ENCODE measurements at places on chromosomes 7 and 10.

GRCh38 chr7:27165089-27165995 lies at the start of gene HOXA9:
Gene HOXA9 (minus strand): TSS chr7:27165537. CDS start chr7:27165457, 80 bp downstream.
- DNase-seq, result no peak

- no peak for DNase-seq
Observed at GRCh38 chr7:91294639-91295220, 30.5 kb downstream of the FZD1 start.

- no peak for DNase-seq
Observed at GRCh38 chr7:96182424-96183158, 139.3 kb downstream of the SLC25A13 start.

DNA sequence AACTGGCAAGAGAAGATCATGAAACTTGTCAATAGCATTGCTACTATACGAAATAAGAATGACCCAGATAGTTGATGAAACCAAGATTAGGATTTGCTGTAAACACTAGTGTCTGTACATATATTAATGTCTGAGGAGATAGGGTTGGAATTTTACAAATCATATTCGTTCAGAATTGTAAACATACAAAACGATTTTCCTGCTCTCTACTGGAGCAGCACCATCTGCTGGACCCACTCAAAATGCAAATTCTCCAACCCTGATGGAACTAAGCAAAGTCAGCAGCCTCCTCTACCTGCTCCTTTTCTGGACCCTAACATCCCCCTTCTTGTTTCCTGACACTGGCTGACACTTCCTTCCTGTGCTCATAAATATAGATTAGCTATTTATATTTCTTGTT lies 29.4 kb upstream of the SGMS1 start:
- DNase-seq, result peak; percentile 19

DNA sequence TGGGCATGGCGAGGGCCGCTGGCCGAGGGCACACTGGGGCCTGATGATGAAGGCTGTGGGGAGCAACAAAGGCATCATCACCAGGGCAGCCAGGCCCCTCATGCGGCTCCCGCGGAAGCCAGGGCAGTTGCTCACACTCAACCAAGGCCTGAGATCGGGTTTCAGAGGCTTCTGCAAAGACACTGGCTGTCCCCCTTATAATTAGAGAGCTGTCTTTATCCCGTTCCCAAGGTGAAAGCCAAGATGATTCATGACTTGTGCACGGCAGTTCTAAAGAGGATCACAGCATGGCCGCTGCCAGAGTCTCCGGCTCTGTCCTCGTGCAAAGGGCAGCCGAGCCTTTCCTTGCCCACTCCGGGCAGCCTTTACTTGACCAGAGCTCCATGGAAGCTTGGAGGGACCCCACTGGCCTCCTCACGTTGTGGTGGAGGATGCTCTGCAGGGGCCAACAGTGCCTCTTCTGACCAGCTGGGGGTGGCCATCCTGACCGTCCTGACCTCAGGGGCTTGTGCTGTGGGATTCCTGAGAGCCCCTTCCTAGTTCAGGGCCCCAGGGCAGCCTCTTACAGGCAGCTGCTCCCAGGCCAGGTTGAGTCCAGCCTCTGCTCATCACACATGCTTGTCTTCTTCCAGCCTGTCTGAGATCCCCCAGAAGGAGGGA lies 82.3 kb downstream of the PRKAG2 start:
- DNase-seq, result no peak

GRCh38 chr10:28215930-28216329 lies 86.9 kb downstream of the MPP7 start:
- DNase-seq, result no peak

GRCh38 chr7:118949031-118949430 lies 724.5 kb downstream of the ANKRD7 start:
- no peak for DNase-seq

DNA sequence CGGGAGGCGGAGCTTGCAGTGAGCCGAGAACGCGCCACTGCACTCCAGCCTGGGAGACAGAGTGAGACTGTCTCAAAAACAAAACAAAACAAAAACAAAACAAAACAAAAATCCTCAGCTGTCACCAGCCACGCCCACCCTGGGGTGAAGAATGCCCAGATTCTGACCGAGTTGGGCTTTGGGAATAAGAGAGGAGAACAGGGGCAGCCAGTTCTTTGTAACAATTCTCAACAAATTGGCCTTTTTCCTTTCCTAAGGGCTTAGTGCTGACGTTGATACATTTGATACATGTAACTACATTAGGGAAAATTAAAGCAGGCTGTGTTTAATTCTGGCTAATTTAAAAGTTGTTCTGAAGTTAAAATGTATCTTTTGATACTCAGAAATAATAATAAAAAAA lies 121.0 kb downstream of the EPC1 start:
- DNase-seq, result no peak

DNA sequence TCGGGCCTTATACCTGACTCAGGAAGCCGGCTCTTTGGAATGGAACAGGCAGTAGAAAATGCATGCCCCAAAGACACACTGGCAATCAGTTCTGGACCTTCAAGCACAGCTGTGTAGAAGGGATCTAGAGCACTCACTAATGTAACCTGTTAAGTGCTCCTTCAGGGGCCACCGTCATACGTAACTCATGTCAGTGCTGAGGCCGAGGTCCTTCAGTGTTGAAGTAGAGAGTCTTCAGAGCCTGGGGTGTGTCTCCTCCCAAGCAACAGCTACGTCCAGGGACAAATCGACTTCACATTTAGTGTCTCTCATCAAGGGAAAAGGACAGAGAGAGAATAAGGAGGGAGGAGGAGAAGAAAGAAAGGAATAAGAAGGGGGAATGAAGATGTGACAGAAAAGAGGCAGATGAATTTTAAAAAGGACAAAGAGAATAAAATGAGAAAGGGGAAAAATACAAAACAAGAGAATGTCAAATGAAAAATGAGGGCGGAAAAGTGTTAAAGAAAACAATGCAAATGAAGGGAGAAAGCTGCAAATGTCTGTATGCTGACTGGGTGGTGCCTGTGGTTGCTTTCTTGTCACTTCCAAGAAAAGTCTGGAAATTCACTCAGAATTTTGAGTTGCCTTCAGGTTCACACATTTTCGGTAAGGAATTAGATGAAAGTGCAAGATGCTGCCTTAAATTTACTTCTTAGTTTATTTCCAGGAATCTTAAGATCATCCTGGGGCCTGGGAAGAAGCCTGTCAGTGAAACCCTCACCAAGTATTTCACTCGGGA lies 989.4 kb downstream of the GRID1 start:
- no peak for DNase-seq

GRCh38 chr7:48971173-48971572 lies 46.8 kb downstream of the CDC14C start:
- DNase-seq, result no peak

GRCh38 chr10:68086910-68087684 lies 12.0 kb upstream of the HERC4 start:
- DNase-seq, result no peak

DNA sequence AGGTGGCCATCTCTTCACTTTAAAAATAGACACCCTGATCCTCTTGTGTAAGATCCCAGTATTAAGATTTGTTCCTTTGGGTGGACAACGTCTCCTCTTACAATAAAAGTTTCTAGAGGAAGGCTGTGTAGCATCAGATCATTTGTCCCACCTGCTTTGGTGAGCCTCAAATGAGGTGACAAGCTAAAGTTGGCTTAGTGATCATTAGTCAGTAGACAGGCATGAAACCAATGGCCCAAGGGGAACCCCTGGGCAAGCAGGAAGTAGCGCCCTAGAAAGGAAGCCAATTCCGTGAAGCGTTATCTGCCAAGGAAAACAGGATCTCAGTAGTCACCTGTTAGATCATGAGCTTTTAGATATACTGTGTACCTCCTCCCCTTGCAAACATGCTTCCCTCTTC lies 66.8 kb downstream of the PCGF5 start:
- no peak for DNase-seq

- no peak for DNase-seq
Observed at GRCh38 chr7:5424749-5425506, 1.3 kb upstream of the TNRC18 start.

DNA sequence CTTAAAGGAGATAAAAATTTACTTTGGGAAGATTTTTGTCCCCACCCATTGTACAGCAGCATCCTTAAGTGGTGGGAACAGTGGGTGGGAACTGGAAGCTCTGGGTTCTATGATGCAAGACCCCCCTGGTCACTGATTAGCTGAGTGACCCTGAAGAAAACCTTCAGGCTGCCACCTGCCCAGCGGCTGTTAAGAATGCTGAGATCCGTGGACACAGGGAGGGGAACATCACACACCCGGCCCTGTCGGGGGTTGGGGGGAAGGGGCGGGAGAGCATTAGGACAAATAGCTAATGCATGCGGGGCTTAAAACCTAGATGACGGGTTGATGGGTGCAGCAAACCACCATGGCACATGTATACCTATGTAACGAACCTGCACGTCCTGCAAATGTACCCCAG lies 14.5 kb downstream of the CARD11 start:
- DNase-seq, result no peak

GRCh38 chr7:107742678-107743566 lies 1.0 kb upstream of the CBLL1 start:
- DNase-seq, result no peak

DNA sequence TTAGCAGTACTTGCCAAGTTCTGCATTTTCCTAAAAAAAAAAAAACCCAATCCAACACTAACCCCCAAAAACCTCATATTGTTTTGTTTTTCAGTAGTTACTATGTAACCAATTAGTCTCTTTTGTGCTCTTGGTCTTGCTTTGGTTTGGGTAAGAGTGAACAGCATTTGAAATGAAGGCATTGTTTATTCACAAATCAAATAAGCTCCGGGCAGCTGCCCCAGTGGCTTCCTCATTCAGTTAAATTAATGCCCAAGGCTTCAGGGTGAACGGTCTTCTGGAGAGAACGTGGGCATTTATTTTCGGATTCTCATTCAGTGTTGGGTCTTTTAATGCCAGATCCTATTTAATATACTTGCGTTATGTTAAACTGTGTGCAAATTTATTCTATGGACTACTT lies 108.7 kb downstream of the GFRA1 start:
- no peak for DNase-seq

GRCh38 chr7:15874774-15875173 lies 188.3 kb upstream of the MEOX2 start:
- no peak for DNase-seq

- DNase-seq, result no peak
Observed at GRCh38 chr10:30853066-30853465, 178.6 kb downstream of the ZNF438 start.

GRCh38 chr7:66683770-66684123 lies 55.1 kb downstream of the KCTD7 start:
- no peak for DNase-seq

DNA sequence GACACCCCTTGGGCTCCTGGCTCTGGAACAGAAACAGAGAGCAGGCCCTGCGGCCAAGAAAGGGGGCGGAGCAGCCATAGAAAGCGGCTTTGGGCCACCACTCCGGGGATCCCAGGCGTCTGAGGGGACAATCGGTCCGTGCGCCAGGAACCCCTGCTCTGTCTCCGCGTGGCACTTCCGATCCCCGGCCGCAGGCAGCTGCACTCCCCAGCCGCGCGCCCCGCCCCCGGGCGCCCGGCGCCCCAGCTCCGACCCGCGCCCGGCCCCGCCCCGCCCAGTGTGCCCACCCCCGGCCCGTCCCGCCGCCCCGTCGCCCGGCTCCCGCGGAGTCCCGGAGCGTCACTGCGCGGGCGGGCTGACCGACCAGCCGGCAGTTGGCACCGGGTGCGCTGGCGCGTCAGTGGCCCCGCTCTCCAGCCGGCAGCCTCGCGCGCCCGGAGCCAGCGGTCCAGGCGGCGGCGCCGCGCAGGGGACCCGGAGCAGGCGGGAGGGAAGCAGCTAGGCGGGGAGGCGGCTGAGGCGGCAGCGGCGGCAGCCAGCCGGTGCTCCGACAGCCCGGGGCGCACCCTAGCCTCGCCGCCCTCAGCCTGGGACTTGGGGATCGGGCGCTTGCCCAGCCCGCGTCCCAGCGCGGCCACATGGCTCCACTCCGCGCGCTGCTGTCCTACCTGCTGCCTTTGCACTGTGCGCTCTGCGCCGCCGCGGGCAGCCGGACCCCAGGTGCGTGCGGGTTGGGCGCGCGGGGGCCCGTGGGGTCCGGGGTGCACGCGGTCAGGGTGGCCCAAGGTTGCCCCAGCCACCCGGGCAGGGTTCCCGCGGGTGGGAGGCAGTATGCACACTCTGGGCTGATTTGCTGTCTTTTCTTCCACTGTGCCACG lies at the start of gene ADAMTS14:
Gene ADAMTS14, plus strand, starts transcription at position 342 of the 878 bp plus-strand sequence. Its CDS starts 297 bp downstream, at position 639.
- DNase-seq, result peak; percentile 12

DNA sequence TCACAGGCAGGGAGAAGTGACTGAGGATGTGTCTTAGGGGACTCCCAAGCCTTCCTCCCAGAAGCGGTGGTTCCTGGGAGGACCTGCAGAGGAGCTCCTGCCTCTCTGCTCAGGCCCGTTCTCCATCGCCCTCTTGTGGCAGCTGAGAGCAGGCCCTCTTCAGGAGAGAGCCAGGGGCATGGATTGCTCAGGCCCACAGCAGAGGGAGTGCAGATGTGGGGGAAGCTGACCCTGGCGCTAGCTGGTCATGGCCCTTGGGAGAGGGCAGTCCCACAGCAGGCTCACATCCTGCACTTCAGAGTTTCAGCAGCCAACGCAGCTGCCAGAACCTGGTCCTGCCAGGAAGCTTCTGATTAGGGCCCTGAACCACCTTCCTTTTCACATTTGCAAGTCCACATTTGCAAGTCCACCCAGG lies 94.8 kb upstream of the TARP start:
- DNase-seq, result peak; percentile 71

DNA sequence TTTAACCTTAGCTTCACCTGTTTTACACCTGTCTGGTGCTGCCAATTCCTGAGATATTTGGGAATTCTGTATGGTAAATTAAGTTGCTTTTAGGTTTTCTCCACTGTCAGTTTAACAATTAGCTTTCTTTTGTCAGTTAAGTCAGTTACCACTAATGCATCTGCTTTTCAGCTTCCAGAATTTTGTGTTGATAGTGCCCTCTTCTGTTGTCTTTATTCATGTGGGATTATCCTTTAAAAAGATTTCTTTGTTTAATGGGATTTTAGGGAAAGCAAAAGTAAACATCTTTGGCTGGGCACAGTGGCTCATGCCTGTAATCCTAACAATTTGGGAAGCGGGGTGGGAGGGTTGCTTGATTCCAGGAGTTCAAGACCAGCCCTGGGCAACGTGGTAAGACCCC lies 8.1 kb downstream of the TFAM start:
- no peak for DNase-seq

- no peak for DNase-seq
Observed at GRCh38 chr7:77354484-77354883, 61.7 kb downstream of the GSAP start.

- no peak for DNase-seq
Observed at GRCh38 chr10:66349076-66349475, 576.8 kb upstream of the LRRTM3 start.

DNA sequence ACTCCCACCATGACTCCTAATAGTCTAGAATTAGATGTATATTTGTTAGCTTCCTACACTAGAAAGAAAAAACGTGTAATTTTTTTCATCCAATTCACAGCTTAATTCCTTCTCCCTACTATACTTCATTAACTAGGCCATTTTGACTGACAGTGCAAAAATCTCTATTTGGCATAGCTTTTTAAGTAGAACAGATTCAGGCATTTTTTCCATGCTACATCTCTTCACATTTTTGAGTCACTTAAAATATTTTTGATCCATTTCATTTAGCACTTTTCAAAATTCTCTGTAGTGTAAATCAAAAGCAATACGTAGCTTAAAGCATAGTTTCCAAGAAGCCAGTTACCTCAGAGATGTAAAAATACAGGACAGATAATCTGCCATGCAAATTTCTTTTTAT lies 391.1 kb upstream of the NPVF start:
- DNase-seq, result no peak

GRCh38 chr7:45292481-45292880 lies 134.9 kb downstream of the RAMP3 start:
- DNase-seq, result no peak
